Gastrocnemius medialis (tissue), 4 donors: ENCODE measurements at places on chromosomes 7 and 10.

DNA sequence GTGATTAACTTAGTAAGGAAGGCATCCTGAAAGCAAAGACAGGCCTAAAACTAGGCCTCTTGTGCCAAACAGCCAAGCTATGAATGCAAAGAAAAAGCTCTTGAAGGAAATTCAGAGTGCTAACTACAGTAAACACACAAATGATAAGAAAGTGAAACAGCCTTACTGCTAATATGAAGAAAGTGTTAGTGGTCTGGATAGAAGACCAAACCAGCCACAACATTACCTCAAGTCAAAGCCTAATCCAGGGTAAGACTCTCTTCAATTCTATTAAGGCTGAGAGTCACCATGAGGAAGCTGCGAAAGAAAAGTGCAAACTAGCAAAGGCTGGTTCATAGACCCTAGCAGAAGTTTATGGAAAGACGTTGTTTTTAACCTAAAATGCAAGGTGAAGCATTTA, 66.0 kb downstream of the IPMK start:
- no peak for DNase-seq

DNA sequence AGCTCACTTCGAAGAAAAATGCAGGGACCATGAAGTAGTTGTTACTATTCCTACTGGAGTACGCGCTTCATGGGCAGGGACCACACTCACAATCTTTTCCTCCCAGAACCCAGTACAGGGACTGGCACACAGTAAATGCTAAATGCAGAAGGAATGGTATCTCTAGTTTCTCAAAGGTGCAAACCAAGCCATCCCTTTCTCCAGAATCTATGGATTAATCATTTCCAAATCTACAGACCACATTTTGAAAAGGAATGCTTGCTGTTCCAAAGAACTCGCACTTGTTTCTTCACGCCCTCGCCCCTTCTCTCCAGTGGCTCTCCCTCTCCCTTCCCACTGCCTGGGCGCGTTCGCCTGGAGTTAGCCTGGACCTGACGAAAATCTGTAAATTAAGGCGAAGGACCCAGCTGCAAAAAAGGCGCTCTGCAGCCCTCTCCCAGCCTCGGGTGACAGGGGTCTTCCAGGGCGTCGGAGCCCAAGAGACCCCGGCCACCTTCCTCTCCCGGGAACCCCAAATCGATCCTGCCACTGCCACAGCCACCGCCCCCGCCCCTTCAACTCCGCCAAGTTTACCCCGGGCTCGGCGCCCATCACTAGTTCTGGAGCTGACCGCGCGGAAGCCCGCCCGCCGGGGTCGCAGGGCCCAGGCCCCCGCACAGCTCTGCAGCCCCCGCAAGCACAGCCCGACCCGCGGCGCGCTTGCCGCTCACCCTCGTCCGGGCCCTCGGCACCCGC, 527 bp downstream of the PDIA4 start:
- no peak for DNase-seq

GRCh38 chr10:97411406-97411805, 10.3 kb upstream of the RRP12 start:
- DNase-seq = no peak

DNA sequence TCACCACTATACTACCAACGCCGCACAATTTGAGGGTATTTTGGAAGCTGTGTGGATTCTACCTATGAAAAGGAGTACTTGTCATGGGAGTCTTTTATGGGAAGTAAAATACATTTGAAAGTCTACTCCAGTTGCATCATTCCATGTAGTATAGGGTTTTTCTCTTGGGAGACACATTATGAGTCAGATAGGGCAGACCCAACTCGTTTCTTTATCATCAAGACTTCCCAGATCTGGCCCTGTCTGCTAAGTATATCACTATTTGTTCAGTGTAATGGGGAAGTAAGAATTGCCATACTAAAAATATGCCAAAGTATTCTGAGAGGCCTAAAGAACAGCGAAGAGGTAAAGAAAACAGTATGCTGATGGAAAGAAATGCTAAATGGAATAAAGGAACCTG, 144.2 kb downstream of the SPAG6 start:
- no peak for DNase-seq

DNA sequence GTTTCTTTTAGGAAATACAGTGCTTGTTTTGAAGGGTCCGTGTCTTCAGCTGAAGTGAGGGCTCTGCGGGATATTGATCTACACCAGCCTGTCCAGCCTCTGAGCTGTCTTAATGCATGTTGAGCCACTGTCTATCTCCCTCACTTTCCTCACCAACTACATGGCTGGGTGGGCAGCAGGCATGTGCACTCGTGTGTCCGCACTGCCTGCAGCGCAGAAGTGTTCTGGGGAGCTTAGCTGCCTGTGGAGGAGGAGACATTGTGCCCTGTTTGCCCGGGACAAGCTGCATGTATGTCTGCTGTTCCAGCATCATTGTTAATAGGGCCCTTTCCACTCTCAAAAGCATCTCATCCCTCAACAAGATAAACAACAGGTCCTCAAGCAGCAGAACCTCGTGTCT, 133.1 kb upstream of the EEPD1 start:
- no peak for DNase-seq

DNA sequence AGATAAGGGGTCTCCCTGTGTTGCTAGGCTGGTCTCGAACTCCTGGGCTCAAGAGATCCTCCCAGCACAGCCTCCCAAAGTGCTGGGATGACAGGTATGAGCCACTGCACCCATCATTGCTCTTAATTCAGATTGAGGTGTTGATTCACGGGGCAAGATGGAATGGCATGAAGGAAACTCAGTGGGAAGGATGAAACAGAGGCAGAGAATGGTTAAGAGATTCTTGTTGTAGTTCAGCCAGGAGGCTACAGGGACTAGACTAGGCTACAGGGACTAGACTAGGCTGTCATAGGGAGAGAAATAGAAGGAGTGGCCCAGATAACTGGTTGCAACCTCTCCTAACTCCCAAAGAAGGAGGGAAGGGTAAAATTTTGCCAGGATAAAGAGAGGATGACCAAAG, 48.0 kb downstream of the THNSL1 start:
- DNase-seq = no peak

GRCh38 chr7:154931906-154932305, 71.0 kb downstream of the PAXIP1 start:
- no peak for DNase-seq

GRCh38 chr7:7109934-7110333, 72.4 kb upstream of the C1GALT1 start:
- DNase-seq = no peak
